ENCODE measurements at places on chromosomes 12 and 14.

GRCh38 chr12:94768398-94769046, 118.2 kb upstream of the TMCC3 start:
- no peak for DNase-seq

- DNase-seq: peak; percentile 38
Measured at GRCh38 chr12:116708826-116709756, 28.8 kb downstream of the SPRING1 start.

DNA sequence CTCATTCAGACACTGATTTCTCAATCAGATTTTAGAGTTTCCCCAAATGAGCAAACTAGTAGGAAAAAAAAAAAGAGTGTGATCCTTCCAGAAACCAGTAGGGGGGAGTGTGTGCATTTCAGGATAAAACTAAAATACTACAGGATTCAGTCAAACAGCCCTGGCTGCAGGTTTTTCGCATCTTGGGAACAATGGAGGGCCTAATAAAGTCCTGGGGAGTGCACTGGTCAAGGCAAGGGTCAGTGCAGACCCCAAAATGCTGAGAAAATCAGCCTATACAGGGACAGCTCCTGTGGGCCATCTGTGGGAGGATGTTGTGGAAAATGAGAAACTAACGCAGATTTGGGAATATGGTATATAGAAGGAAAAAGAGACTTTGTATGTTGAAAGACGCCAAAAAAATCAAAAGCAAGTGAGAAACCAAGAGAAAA, 22.2 kb upstream of the ABCD4 start:
- DNase-seq: peak; percentile 55

DNA sequence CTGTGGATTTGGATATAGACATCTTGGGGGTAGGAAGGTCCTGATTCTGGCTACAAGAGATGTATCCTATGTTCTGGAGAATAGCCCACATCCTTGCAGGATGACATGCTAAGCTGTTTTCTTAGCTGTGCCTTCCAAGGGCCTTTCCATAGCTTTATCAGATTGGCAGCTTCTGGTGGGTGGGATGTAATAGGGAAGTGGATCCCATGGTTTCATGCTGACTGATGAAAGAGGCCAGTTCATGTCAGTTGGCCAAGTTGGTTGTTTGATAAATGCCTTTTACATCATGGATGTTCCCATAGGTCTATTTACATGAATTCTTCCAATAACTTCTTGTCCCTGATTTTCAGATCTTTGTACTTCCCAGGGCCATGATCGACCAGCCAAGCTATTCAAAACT, 169.1 kb upstream of the RMST start:
- DNase-seq: no peak

DNA sequence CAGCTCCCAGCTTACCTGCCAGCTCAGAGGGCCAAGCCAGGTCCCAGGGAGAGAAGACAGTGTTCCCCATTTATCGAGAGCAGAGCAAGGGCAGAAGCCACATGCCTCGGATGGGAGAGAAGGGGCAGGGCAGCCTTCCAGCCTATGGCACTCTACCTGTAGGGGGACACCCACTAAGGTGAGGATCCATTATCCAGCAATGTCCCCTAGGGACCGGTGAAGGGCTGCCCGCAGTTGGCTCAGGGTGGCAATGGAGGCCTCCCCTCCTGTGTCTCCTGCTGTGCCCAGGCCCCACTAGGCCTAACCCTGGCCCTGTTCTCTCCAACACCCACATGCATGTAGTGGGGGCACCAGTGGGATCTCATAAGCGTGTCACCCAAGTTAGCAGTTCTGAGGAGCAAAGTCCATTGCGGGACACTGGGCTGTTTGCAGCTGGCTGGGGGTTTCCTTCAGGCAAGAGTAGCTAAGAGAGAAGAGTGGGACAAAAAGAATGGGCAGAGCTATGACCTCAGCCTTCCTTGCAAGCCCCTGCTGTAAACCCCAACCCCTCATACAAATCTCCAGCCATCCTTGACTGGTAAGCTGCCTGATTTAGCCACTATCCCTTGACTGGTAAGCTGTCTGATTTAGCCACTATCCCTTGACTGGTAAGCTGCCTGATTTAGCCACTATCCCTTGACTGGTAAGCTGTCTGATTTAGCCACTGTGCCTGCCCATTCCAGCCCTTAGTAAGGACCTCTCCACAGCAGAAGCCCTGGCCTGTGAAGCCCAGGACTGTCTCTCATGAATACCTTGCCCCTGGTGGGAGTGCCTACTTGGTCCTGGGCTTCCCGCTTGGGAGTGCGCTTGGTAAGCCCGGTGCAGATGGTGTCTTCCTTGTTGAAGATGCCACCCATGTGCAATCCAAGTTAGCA, 5.2 kb upstream of the ASB2 start:
- no peak for DNase-seq

DNA sequence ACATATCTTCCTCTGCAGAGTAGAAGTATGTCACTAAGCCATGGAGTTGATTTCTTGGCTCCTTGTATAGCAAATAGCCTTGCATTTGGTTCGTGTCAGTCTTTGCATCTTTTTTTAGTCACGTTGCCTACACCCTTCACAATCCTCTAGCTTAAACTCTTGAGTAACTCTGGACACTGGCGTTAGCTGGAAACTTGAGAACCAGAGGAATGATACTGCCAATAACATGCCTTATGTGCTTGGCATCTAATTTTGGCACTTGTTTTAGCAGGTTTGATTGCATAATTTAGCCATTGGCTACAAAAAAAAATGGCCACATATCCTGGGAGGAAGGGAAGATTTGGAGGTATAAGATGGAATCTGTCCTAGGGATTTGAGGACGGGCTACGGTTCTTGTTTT, 136.2 kb downstream of the ETV6 start:
- no peak for DNase-seq
